ENCODE measurements at places on chromosomes 1 and 21.

GRCh38 chr1:17310068-17310640, 2.2 kb downstream of the PADI4 start:
- DNase-seq, result no peak
- no peak overlapping the region for H3K4me3 ChIP-seq
- no peak overlapping the region for H3K27ac ChIP-seq
- H3K27me3 ChIP-seq, result no peaks in the 10 kb centered on the region

GRCh38 chr1:71463144-71463543, 382.3 kb upstream of the ZRANB2 start:
- no peak overlapping the region for H3K27ac ChIP-seq
- H3K27me3 ChIP-seq, result no peaks in the 10 kb centered on the region
- H3K4me1 ChIP-seq, result no peaks in the 10 kb centered on the region
- no peaks in the 10 kb centered on the region for H3K36me3 ChIP-seq

DNA sequence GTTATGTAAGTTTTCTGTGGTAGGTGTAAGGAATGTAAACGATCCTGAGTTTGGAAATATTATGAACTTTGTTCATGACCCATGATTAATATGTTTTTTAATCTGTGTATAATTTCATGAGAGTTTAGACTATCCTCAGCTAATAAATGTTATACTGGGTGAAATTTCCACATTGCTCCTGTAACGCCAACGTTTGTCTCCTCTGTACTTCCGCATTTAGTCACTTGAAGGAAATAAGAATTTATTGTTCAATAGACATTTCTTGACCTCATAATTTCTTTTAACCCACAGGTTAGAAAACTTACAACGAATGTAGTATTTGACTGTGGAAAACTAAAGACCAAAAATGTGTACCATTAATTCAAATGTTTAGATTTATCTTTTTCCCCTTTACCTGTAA, 876 bp downstream of the KCNJ15 start:
- no peak for DNase-seq
- H3K27me3 ChIP-seq, result no peaks in the 10 kb centered on the region
- H3K4me1 ChIP-seq, result peaks cover 11% of the 10 kb centered on the region
- peak overlapping the region; percentile 91 for H3K27ac ChIP-seq

GRCh38 chr1:5620997-5621396, 371.2 kb downstream of the NPHP4 start:
- no peaks in the 10 kb centered on the region for H3K27me3 ChIP-seq
- DNase-seq, result peak; percentile 70
- no peaks in the 10 kb centered on the region for H3K4me1 ChIP-seq
- no peaks in the 10 kb centered on the region for H3K36me3 ChIP-seq

Data from kidney (tissue), 22 donors.